ENCODE measurements at places on chromosomes 7 and 10. TPM values are rescaled to one million over a fixed set of nuclear protein-coding genes. Genes with fewer than 3 reads are reported as not detected.
A peak's percentile ranks its signal among the peaks of the same experiment; 100 is the strongest.

DNA sequence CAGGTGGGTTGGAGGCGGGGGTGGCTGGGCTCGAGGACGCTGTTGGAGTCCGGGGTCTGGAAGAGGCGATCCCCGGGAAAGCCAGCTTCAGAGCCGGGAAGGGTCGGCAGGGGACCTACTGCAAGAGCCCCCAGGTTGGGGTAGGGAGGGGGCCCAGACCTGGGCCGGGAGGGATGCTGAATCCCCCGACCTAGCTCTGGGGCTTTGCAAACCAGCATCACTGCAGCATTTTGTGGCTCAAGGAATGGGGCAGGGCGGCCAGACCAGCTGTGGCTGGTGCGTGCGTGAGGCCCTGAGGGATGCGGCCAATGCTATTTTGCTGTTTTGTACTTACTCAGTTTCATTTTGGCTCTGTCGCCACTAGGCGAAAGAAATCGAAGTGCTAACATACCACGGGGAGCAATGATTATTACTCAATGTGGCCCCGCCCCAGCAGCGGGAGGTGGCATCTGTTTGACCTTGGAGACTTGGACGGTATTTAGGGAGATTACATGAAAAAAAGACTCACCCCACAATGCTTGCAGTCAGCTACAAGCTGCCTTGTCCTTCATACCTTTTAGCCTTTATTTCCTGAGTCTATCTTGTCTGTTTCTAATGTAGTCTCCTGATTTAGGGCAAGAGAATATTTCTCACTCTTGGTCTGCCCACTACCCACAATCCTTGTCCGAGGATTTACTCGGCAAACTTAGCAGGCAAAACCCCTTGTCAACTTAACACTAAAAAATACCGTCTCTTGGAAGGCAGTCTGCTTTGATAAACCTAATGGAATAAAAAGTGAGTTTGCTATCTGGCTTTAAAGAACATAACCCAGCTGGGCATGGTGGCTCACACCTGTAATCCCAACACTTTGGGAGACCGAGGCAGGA is 16.2 kb downstream of the HSPB1 start:
- H3K27ac ChIP-seq, result peak overlapping the region; percentile 96
- DNase-seq, result peak; percentile 62
- H3K36me3 ChIP-seq, result no peaks in the 10 kb centered on the region
- H3K27me3 ChIP-seq, result no peaks in the 10 kb centered on the region
- peak overlapping the region; percentile 87 for H3K4me3 ChIP-seq

DNA sequence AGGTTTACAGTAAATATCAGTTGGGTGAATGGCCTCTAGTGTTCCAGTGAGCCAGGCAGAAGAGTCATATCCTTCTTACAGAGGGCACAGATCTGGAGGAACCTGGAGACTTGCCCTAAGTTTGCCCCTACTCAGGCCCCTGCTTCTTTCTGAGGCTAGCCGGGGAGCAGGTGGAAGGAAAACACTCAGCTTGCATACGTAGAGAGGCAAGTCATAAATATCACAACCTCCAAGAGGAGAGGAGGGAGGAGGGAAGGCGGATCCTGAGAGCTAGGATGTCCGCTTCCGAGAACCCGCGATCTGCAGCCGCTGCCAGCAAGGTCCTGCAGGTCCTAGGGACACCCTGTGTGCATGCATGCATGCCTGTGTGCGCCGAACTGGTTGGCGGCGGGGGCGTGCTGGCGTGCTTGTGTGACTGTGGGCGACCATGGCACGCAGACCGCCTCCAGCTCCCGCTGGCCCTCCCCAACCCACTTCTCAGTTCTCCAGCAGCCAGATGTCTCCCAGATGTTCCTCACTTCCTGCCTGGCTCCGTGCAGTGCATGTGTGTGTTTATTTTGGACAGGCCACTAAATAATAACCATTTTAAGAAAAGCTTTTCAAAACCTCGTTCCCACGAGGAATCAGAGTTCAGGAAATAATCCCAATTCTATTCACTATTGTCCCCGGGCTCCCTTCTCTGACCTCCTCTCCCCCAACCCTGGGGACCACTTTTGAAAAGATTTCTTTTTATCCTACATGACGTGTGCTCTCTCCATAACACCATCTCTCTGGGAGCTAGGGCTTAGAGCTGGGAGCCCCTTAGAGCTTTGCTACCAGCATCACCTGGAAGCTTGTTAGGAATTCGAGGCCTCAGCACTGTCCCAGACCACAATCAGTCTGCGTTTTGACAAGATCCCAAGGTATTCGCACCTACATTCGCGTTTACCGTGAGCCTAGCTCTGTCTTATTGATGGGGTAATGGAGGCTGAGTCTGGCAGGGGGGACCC is 32.4 kb downstream of the UNC5B start:
- no peaks in the 10 kb centered on the region for H3K27me3 ChIP-seq
- H3K27ac ChIP-seq, result no peak overlapping the region
- H3K4me1 ChIP-seq, result peaks cover 27% of the 10 kb centered on the region
- H3K4me3 ChIP-seq, result no peak overlapping the region
- no peak for DNase-seq

GNAI1 gene
- 26.7 TPM for total RNA-seq

DNA sequence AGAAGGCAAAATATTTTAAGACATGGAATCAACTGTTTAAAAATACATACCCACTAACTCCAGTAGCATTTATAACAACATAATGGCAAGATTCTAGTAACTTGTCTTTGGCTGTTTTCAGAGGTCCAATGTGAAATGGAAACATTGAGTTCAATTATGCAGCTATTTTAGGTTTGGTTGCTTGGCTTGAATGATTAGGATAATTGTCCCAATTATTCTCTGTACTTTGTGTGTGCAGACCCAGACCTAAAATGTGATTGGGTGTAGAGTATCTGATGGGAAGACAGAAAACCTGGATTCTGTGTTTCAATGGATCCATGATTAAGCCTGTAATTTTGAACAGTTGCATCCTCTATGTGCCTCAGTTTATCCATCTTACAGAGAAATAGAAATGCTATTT is 392.7 kb upstream of the NFE2L3 start:
- no peak overlapping the region for H3K4me3 ChIP-seq
- peak overlapping the region; percentile 77 for H3K27ac ChIP-seq
- no peak for DNase-seq
- H3K36me3 ChIP-seq, result peaks cover 2% of the 10 kb centered on the region
- H3K4me1 ChIP-seq, result peaks cover 39% of the 10 kb centered on the region
- no peaks in the 10 kb centered on the region for H3K27me3 ChIP-seq

SPACDR gene
- total RNA-seq, result 0.39 TPM

DNA sequence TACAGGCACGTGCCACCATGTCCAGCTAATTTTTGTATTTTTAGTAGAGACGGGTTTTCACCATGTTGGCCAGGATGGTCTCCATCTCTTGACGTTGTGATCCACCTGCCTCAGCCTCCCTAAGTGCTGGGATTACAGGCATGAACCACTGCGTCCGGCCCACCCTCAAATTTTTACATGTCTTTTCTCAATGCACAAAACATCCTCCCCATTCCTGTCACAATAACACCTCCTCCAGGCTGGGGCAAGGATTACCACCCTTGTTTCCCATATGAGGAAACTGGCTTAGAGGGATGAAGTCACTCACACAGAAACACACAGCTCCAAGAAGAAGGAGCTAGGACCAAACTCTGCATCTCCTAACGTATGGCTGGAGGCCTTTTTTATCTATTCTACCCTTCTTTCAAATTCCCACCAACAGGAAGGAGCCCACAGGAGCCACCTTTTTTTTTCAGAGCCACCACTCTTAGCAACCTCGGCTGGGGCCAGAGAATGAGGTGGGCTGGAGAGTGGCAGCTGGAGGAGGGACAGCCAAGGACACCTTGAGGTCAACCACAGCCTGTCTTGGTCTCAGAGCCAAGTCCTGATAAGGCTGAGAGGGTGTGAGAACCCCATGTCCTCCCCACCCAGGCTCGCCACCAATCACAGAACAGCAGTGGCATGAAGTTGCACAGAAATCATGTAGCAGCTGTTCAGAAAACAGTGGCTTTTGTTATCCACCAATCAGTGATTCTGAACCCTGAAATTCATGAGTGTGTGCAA is 113.1 kb upstream of the PDLIM1 start:
- no peak for DNase-seq
- H3K36me3 ChIP-seq, result peaks cover 12% of the 10 kb centered on the region
- no peaks in the 10 kb centered on the region for H3K27me3 ChIP-seq
- peak overlapping the region; percentile 40 for H3K27ac ChIP-seq
- peaks cover 9% of the 10 kb centered on the region for H3K4me1 ChIP-seq

GRCh38 chr10:114655671-114656070 is 2.4 kb downstream of the ABLIM1 start:
- no peak overlapping the region for H3K4me3 ChIP-seq
- H3K27me3 ChIP-seq, result no peaks in the 10 kb centered on the region
- H3K4me1 ChIP-seq, result peaks cover 5% of the 10 kb centered on the region
- no peak overlapping the region for H3K27ac ChIP-seq

DNA sequence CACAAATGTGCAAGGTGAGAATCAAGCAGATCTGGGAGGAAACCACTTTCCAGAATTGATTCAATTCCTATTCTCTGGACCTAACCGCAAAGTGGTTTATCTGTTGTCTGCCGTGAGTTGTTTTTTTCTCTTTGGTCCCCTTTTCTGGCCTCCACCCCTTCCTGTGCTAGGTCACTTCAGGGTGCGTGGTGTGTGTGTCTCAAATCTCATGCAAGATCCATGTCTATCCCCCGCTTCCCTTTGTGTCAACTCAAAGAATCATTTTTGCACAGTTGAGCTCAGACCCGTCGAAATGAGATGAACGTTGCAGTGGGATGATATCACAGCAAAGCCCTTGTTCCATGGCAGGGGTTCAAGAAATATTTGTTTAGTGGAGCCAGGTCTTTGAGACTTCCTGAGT is 184.5 kb downstream of the GATA3 start:
- no peaks in the 10 kb centered on the region for H3K27me3 ChIP-seq
- H3K4me3 ChIP-seq, result no peak overlapping the region
- H3K27ac ChIP-seq, result no peak overlapping the region
- H3K36me3 ChIP-seq, result no peaks in the 10 kb centered on the region
- no peaks in the 10 kb centered on the region for H3K4me1 ChIP-seq

GRCh38 chr7:158103378-158103777 is 484.2 kb downstream of the PTPRN2 start:
- no peaks in the 10 kb centered on the region for H3K4me1 ChIP-seq
- no peak for DNase-seq
- no peak overlapping the region for H3K27ac ChIP-seq
- peaks cover 2% of the 10 kb centered on the region for H3K27me3 ChIP-seq

SIRT1 gene
- total RNA-seq, result 55.5 TPM

VWC2 gene
- total RNA-seq, result 0.82 TPM

GRCh38 chr7:129013048-129013724 is 41.7 kb downstream of the TNPO3 start:
- H3K27me3 ChIP-seq, result no peaks in the 10 kb centered on the region
- peaks cover 32% of the 10 kb centered on the region for H3K36me3 ChIP-seq
- H3K27ac ChIP-seq, result no peak overlapping the region
- H3K4me1 ChIP-seq, result no peaks in the 10 kb centered on the region
- no peak overlapping the region for H3K4me3 ChIP-seq

MBL2 gene
- total RNA-seq, result not detected

DNA sequence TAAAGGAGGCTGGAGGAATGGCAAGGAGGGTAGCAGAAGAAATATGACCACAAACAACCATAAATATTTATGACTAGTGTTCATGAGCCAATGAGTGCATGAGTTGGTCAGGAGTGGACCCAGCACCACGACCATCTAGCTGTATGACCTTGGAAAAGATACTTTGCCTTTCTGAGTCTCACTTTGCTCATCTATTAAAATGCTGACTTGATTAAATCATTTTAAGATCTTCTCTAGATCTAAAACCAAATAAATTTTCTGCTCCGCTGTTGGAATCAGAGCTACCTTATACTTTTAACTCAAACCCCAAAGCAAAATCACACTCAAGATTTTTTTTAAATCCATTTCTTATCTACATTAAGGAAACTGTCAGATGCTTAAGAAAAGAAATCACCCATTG is 207.0 kb downstream of the GPAM start:
- no peaks in the 10 kb centered on the region for H3K4me1 ChIP-seq
- H3K27me3 ChIP-seq, result no peaks in the 10 kb centered on the region
- H3K4me3 ChIP-seq, result no peak overlapping the region
- H3K27ac ChIP-seq, result no peak overlapping the region

- H3K36me3 ChIP-seq, result no peaks in the 10 kb centered on the region
- H3K4me3 ChIP-seq, result no peak overlapping the region
- H3K27ac ChIP-seq, result no peak overlapping the region
- no peak for DNase-seq
- no peaks in the 10 kb centered on the region for H3K27me3 ChIP-seq
Observed at GRCh38 chr10:35626971-35627507, 15.1 kb downstream of the FZD8 start.

DOCK4 gene
- 13.3 TPM for total RNA-seq

- no peaks in the 10 kb centered on the region for H3K27me3 ChIP-seq
- no peak for DNase-seq
- H3K4me3 ChIP-seq, result no peak overlapping the region
- peaks cover 41% of the 10 kb centered on the region for H3K4me1 ChIP-seq
- no peak overlapping the region for H3K27ac ChIP-seq
Observed at GRCh38 chr7:95470452-95470851, 15.3 kb upstream of the ASB4 start.

DNA sequence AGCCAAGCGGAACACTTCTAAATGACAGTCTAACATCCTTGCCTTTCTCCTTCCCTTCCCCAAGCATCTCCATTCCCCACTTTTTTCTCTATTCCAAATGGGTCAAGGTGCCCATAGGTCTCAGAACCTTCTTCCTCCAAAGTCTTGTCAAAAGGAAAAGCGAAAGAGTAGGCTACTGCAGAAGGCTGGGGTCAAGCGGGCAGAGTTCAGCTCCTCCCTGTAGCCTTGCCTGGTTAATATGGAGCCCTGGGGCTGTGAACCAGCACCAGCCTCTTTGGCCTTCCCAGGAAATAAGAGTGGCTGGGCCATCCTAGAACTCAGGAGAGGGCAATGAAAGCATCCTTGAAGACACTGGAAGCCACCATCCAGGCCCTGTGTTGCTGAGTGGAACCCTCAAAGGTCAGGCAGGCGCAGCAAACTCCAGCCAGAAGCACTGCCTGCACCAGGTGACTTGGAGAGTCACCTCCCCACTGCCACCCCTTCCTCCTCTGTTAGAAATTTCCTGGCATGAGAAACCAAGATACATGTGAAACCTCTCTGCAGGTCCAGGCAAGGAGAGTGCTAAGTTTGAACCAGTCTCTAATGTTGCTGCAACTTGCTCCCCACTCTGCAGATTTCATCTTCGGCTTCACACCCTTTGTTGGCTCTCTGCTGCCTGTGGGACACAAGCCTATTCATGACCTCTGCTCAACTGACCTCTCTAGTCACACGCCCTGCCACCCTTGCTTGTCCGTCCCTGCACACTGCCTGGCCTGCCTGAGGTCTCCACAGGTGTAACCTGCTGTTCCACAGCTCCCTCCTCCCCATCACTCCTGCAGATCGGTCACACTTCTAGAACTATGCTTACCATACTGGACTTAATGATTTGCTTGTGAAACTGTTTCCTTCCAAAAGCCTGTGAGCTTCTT is 74.9 kb downstream of the SH3PXD2A start:
- H3K27me3 ChIP-seq, result no peaks in the 10 kb centered on the region
- no peak overlapping the region for H3K27ac ChIP-seq
- no peak for DNase-seq
- no peaks in the 10 kb centered on the region for H3K36me3 ChIP-seq
- peaks cover 16% of the 10 kb centered on the region for H3K4me1 ChIP-seq
